Hematopoietic multipotent progenitor cell treated with erythropoietin and hydrocortisone succinate and interleukin-3 and kit ligand, for 6 days (in vitro differentiated cells): ENCODE measurements at places on chromosomes 7 and 10.

DNA sequence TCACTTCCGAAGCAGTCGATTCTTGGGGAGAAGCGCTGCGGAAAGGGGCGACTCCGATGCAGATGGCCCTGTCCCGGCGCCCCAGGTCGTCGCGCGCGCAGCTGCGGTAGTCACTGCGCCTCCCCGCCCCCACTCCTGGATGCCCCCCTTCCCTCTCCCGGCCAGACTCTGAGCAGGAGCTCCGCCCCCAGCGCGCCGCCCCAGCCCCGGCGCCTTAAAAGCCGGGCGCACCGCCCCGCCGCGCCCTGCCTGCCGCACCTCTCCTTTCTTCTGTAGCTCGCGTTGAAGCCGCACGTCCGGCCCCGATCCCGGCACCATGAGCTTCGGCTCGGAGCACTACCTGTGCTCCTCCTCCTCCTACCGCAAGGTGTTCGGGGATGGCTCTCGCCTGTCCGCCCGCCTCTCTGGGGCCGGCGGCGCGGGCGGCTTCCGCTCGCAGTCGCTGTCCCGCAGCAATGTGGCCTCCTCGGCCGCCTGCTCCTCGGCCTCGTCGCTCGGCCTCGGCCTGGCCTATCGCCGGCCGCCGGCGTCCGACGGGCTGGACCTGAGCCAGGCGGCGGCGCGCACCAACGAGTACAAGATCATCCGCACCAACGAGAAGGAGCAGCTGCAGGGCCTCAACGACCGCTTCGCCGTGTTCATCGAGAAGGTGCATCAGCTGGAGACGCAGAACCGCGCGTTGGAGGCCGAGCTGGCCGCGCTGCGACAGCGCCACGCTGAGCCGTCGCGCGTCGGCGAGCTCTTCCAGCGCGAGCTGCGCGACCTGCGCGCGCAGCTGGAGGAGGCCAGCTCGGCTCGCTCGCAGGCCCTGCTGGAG, at the start of gene INA:
TSS of gene INA (plus strand) at position 243 of the 817 bp plus-strand sequence. CDS start at position 317, 74 bp downstream.
- DNase-seq = peak; percentile 55

- no peak for DNase-seq
Measured at GRCh38 chr7:84786073-84786472, 400.8 kb downstream of the SEMA3D start.

GRCh38 chr10:14296065-14296709, 34.5 kb downstream of the FRMD4A start:
- no peak for DNase-seq

- DNase-seq = no peak
Measured at GRCh38 chr7:28086198-28086597, 94.4 kb downstream of the JAZF1 start.

GRCh38 chr10:1603181-1603580, 134.1 kb downstream of the ADARB2 start:
- DNase-seq = no peak

GRCh38 chr7:22660293-22660692, 66.7 kb upstream of the IL6 start:
- DNase-seq = no peak

GRCh38 chr10:110150046-110150445, 57.4 kb upstream of the MXI1 start:
- DNase-seq = peak; percentile 96

- DNase-seq = peak; percentile 36
Measured at GRCh38 chr10:5147255-5147980, 37.5 kb downstream of the AKR1C8 start.

DNA sequence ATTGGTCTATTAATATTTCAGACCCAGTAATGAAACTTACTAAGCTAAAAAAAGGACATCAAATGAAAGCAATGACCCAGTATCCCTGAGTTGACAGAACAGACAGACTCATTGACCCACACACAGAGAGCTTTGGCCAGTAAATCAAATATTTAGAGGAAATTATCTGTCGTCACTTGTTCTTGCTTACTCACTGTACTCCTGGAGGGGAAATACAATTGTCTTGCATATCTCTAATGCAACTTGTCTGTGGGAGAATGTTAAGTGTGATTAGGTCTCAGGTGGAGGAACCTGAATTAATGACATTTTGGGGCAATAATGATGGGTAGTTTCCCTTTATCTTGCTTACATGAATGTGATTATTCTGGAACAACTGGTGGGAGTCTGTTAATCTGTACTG, 80.4 kb downstream of the CUBN start:
- no peak for DNase-seq

DNA sequence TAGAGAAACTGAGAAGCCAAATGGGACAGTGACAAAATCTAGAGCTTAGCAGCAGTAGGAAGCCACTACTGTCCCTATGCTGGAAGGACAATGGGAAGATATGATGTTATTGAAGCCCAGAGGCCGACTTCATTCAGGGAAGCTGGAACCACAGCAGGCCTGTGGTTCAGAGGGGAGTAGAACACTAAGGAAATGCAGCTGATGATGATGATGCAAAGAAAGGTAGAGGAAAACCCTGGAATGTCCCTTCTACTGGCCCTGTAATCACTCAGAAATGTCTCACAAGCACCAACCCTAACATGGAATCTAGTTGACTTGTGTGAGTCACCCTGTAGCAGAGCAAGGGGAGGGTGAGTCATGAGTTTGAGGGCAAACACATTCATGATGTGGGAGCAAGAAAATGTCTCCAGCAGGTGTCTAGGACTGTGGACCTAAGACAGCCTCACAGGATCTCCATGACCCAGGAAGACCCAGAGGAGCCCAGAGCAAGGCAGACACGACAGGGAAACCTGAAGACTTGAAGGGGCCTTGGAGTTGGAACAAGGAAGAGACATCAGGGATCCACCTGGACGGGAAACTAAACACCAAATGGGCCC, 37.0 kb upstream of the LRRC17 start:
- no peak for DNase-seq

GRCh38 chr7:134907639-134908038, 78.7 kb upstream of the AGBL3 start:
- DNase-seq = no peak

DNA sequence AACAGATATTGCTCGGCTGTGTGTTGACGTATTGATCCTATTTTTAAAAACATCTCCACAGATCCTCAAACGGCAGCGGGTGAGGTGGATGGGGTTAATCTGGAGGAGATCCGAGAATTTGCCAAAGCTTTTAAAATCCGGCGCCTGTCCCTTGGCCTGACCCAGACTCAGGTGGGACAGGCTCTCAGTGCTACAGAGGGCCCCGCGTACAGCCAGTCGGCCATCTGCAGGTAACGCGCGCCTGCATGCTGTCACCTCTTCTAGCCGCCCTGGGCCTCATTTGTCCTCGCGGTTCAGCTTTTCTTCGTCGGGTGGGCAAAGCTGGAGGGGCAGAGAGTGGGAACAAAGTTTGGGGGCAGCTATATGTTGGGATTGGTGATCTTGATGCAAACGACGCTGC, 105.7 kb upstream of the YAE1 start:
- DNase-seq = no peak

- no peak for DNase-seq
Measured at GRCh38 chr7:68122801-68123200, 1126.2 kb downstream of the TYW1 start.

DNA sequence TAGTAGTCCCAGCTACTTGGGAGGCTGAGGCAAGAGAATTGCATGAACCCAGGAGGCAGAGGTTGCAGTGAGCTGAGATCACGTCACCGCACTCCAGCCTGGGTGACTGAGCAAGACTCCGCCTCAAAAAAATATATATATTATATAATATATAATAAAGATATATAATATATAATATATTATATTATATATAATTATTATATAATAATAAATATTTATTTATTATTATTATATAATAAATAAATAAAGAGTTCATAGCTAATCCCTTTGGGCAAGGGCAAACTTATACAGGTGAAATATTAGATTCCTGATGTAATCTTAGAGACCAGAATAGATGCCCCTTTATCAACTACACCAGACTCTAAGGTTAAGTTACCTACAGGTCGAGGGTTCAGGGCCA, 185.2 kb downstream of the PRPF18 start:
- no peak for DNase-seq

- no peak for DNase-seq
Measured at GRCh38 chr7:86975914-86976313, 83.5 kb downstream of the ELAPOR2 start.

DNA sequence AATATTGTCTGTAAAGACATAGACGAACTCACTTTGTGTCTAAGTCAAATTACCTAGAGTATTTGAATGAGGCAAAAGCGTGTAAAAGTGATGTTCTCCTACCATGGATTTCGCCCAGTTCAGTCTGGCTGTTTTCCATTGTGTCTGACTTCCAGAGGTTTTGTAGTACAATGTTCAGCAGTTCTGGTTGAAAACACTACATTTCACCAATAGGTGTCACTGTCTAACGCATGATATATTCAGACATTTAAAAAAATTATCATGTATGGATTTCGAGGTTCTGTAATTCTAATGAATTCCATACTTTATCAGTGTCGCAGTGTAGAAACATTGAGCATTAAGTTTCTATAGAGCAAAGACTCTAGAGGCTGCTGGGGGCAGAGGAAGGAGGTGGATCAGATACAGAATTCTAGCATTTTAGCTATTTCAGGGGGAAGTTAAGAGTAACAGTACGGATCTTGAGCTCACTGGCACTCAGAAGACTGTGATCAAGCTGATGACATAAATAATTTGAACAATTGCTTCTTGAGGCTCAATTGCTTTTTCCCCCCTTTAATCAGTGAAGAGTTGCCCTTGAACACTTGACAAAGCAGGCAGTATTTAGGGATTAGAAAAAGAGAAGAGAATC, 196.9 kb upstream of the RHOBTB1 start:
- peak; percentile 76 for DNase-seq

DNA sequence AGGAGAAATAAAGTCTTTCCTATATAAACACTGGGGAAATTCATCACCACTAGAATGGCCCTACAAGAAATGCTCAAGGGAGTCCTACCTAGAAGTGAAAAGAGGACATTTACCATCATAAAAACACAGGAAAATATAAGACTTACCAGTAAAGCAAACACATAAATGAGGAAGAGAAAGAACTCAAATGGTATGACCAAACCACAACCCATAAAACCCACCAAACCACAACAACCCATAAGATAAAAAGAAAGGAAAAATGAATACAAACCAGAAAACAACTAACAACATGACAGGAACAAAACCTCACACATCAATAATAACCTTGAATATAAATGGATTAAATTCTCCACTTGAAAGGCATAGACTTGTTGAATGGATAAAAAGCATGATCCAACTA, 71.9 kb upstream of the DIP2C start:
- peak; percentile 6 for DNase-seq

GRCh38 chr10:60212195-60212594, 177.5 kb downstream of the ANK3 start:
- DNase-seq = peak; percentile 38

- no peak for DNase-seq
Measured at GRCh38 chr10:8048281-8049008, 6.0 kb upstream of the GATA3 start.

DNA sequence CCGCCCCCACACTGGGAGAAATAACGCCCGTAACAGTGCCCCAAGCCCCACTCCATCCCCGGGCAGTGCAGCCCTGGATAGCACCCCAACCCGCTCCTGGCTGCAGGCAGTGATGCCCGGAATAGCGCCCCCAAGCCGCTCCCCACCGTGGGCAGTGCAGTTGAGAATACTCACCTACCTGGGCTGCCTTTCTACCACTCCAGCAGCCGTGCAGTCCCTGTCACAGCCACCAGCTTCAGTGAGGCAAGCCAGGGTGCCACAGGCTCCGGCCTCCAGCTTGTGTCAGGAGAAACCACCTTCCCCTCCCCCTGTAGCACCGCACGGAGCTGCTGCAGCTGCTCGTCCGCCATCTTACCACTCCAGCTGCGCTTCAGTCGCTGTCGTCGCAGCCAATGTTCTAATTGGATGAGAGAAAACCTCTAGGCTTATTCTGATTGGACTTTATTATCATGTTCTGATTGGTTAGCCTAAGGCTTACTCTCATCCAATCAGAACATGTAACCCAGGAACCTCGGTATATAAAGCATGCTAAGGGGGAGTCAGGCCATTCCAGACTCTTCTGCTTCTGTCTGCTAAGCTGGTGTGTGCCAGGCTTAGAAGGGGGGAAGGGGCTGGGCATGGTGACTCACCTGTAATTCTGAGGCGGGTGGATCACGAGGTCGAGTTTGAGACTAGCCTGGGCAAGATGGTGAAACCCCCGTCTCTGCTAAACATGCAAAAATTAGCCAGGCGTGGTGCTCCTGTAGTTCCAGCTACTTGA, 53.2 kb upstream of the ZNF33B start:
- no peak for DNase-seq
